ENCODE measurements at places on chromosomes 11 and 22.

DNA sequence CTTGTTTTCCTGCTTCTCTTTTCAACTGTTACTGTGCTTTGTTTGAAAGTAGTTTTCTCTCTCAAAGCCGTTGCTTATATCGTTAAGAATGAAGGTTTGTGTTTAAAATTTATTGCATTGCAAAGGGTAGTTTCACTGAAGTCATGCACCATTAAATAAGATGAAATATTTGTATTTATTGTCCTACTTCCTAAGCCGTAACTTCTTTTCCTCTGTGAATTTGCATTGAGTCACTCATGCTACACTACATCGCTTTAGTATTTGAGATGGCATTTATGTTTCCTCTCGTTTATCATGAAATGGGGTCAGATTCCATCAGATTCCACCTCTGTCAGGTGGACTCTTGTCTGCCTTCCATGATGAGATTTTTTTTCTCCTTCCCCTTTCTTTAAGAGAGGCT is 65.8 kb upstream of the RASSF10 start:
- H3K4me3 ChIP-seq, result no peak overlapping the region
- H3K27me3 ChIP-seq, result peaks cover 18% of the 10 kb centered on the region
- H3K27ac ChIP-seq, result no peak overlapping the region
- no peaks in the 10 kb centered on the region for H3K36me3 ChIP-seq

DNA sequence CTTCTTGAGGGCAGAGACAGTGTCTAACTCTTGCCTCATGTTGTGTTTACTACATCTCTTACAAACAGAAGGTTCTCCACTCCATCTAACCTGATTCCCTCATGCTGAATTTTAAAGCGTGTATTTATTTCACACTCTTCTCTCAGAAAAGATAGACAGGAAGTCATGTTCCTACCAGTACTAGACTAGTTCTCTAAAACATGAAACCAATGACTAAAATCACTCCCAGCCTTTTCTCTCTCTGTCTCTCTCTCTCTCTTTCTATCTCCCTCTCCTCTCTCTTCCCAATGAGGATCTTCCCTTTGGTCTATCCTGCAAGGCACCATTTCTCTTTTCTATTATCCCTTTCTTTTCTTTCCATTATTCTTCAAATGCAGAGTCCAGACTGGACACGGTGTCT is 391.9 kb upstream of the CADM1 start:
- no peak overlapping the region for H3K27ac ChIP-seq
- no peak for DNase-seq
- H3K36me3 ChIP-seq, result no peaks in the 10 kb centered on the region
- no peak overlapping the region for H3K4me3 ChIP-seq
- no peaks in the 10 kb centered on the region for H3K27me3 ChIP-seq

DNA sequence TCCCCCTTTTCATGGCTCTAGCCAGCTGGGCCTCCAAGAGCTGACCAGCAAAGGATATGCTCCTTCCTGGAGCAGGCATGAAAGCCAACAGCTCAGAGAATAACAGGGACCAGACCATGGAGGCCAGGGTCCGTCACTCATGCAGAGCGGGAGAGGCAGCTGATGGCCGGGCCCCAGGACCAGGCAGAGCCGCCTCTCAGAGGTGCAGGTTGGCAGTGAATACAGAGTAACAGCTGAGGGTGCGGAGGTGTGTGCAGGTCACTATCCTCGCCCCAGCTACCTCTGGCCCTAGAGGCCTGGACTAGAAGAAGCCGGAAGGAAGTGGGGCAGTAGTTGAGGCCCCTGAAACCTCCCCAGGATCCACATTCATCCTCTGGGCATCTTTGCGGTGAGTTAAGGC is 1377.3 kb downstream of the TBC1D22A start:
- H3K36me3 ChIP-seq, result no peaks in the 10 kb centered on the region
- peaks cover 5% of the 10 kb centered on the region for H3K27me3 ChIP-seq
- H3K4me3 ChIP-seq, result no peak overlapping the region
- no peak overlapping the region for H3K27ac ChIP-seq

- peak; percentile 64 for DNase-seq
- no peak overlapping the region for H3K4me3 ChIP-seq
- no peaks in the 10 kb centered on the region for H3K27me3 ChIP-seq
Observed at GRCh38 chr11:118699506-118700220, 20.2 kb upstream of the TREH start.

GRCh38 chr11:43861141-43861540 is 19.5 kb upstream of the ALKBH3 start:
- peaks cover under 1% of the 10 kb centered on the region for H3K36me3 ChIP-seq
- no peak for DNase-seq
- H3K27me3 ChIP-seq, result peaks cover 10% of the 10 kb centered on the region
- no peak overlapping the region for H3K27ac ChIP-seq
- H3K4me3 ChIP-seq, result no peak overlapping the region
